Esophagus muscularis mucosa (tissue), 4 donors: ENCODE measurements at places on chromosomes 4 and X. TPM values are rescaled to one million over a fixed set of nuclear protein-coding genes. Genes with fewer than 3 reads are reported as not detected.

Gene SFRP2
- 22.7 TPM for total RNA-seq

- H3K36me3 ChIP-seq, result no peaks in the 10 kb centered on the region
- no peaks in the 10 kb centered on the region for H3K27me3 ChIP-seq
- DNase-seq, result no peak
- no peaks in the 10 kb centered on the region for H3K4me1 ChIP-seq
- H3K4me3 ChIP-seq, result no peak overlapping the region
- no peak overlapping the region for H3K27ac ChIP-seq
Observed at GRCh38 chr4:150682126-150682525, 100.2 kb downstream of the MAB21L2 start.

- H3K27ac ChIP-seq, result no peak overlapping the region
- DNase-seq, result no peak
- H3K36me3 ChIP-seq, result no peaks in the 10 kb centered on the region
- H3K27me3 ChIP-seq, result no peaks in the 10 kb centered on the region
- no peak overlapping the region for H3K4me3 ChIP-seq
- no peaks in the 10 kb centered on the region for H3K4me1 ChIP-seq
Observed at GRCh38 chrX:51456246-51456645, 40.1 kb downstream of the NUDT11 start.

GRCh38 chr4:159298502-159298901, 195.6 kb downstream of the RAPGEF2 start:
- H3K36me3 ChIP-seq, result no peaks in the 10 kb centered on the region
- H3K4me1 ChIP-seq, result peaks cover 42% of the 10 kb centered on the region
- H3K4me3 ChIP-seq, result no peak overlapping the region
- no peaks in the 10 kb centered on the region for H3K27me3 ChIP-seq
- no peak overlapping the region for H3K27ac ChIP-seq
- no peak for DNase-seq

DNA sequence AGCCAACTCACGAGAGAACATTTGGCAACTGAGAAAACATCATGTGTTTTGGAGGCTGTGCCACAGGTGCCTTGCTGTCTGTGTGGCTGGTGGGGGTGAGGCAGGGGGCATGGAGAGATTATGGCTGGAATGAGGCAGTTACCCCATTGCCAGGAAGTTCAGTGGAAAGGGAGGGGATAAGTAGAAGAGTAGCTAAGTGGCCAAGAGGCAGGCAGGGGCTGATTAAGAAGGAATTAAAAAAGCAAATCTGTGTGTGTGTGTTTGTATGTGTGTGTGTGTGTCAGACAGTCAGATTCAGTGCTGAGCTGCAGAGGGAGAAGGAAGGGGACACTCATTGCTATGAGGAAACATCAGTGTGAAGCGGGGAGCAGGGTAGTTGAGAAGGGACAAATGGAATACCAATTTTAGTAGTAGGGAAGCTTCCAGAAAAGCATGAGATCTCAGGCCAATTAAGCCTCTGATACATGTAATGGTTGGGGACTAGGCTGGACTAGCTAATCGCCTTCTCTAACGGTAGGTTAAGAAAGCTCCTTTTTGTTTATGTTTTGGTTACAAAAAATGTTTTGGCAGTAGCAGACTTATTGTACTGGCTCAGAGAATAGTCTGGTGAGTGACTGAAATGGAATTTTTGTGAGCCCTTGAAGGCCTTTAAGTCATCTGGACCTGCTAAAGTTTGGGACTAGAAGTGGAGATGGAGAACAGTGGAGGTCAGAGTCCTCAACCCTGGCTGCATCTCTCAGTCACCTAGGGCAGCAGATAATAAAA, 18.5 kb downstream of the TMEM164 start:
- no peaks in the 10 kb centered on the region for H3K36me3 ChIP-seq
- no peaks in the 10 kb centered on the region for H3K27me3 ChIP-seq
- no peak for DNase-seq
- no peak overlapping the region for H3K4me3 ChIP-seq
- H3K4me1 ChIP-seq, result peaks cover 9% of the 10 kb centered on the region
- no peak overlapping the region for H3K27ac ChIP-seq
